ENCODE measurements at places on chromosomes 11 and 22. TPM values are rescaled to one million over a fixed set of nuclear protein-coding genes. Genes with fewer than 3 reads are reported as not detected.

SERHL2 gene
- total RNA-seq = 4.9 TPM

GPHA2 gene
- not detected for total RNA-seq

DNA sequence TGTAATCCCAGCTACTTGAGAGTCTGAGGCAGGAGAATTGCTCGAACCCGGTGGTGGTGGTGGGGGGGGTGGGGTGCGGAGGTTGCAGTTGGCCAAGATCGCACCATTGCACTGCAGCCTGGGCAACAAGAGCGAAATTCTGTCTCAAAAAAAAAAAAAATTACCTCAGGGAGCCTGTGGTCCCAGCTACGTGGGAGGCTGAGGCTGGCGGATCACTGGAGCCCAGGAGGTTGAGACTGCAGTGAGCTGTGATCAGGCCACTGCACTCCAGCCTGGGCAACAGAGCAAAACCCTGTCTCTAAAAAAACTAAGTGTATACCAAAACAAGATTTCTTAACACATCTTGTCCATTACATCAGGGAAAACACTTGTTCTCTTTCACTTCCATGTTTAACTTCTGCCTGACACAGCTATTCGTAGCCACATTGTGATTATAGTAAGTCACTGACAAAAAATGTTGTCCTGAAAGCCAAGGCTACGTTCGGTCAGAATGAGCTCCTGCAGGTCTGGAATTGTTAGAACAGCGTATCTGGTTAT, 1.4 kb downstream of the TMEM80 start:
- no peaks in the 10 kb centered on the region for H3K27me3 ChIP-seq
- H3K27ac ChIP-seq = peak overlapping the region; percentile 99
- no peak for DNase-seq
- H3K4me1 ChIP-seq = peaks cover 29% of the 10 kb centered on the region

MUC5B gene
- total RNA-seq = 51.1 TPM

DNA sequence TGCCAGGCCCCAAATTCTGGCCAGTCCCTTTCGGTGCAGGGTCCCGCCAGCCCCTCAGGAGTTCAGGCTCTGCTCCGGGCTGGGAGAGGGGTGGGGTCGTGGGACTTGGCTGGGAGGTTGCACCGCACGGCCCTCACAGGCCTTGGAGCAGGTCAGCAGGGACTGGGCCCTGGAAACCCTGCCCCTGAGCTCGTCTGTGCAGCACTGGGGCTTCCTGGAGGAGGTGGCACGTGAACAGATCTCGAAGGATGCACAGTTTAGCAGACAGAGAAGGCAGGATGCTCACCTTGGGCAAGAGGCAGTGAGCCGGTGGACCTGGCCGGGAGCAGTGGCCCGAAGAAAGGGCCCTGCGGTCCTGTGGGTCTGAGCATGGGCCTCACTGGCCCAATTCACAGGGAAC, 70.0 kb downstream of the WNT7B start:
- no peaks in the 10 kb centered on the region for H3K36me3 ChIP-seq
- H3K4me3 ChIP-seq = no peak overlapping the region
- peak; percentile 81 for DNase-seq
- no peak overlapping the region for H3K27ac ChIP-seq

- H3K36me3 ChIP-seq = no peaks in the 10 kb centered on the region
- no peak for DNase-seq
- no peaks in the 10 kb centered on the region for H3K4me1 ChIP-seq
- H3K27me3 ChIP-seq = no peaks in the 10 kb centered on the region
- no peak overlapping the region for H3K27ac ChIP-seq
Measured at GRCh38 chr11:11211888-11212287, 141.2 kb downstream of the CSNK2A3 start.

DNA sequence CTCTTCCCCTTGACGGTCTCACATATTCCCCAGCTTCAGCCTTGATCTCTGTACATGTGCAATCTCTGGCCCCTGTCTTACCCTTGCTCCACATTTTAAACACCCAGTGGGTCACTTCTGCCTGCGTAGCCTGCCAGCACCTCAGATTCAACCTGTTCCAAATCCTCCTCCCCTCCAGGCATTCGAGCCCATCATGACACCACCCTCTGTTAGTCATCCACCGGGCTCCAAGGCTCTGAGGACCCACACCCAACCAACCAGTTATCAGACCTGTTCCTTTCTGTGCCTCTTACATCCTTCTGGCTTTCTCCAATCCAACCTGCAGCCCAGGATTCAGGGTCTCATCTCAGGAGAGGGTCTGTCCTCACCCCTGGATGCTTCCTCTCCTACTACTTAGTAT, 119.8 kb upstream of the TBCEL start:
- no peaks in the 10 kb centered on the region for H3K36me3 ChIP-seq
- no peaks in the 10 kb centered on the region for H3K27me3 ChIP-seq
- no peak overlapping the region for H3K4me3 ChIP-seq
- no peak overlapping the region for H3K27ac ChIP-seq
- DNase-seq = no peak

TMEM151A gene
- 0.29 TPM for total RNA-seq

- peak overlapping the region; percentile 77 for H3K27ac ChIP-seq
- DNase-seq = peak; percentile 89
- H3K4me1 ChIP-seq = peaks cover 9% of the 10 kb centered on the region
Measured at GRCh38 chr11:116193321-116194131, 579.3 kb downstream of the BUD13 start.

- no peaks in the 10 kb centered on the region for H3K27me3 ChIP-seq
- H3K27ac ChIP-seq = no peak overlapping the region
Measured at GRCh38 chr11:83039566-83039965, 32.1 kb downstream of the RAB30 start.

DNA sequence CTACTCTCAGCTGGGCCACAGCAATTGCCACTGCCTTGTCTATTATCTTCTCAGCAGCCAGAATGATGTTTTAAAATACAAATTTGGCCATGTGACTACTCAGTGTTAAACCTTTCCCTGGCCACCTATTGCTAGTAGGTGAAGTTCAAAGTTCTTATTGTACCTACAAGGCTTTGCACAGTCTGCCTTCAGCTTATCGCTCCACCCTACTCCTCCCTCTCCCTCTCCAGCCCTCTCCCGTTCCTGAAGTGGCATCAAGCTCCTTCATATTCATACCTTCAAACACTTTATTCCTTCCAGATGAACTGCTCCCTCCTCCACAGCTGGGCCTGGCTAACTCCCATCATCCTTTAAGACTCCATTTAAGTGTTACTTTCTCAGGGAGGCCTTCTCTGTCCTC, 37.3 kb downstream of the OR10A6 start:
- peaks cover 13% of the 10 kb centered on the region for H3K4me1 ChIP-seq
- H3K27me3 ChIP-seq = no peaks in the 10 kb centered on the region
- H3K36me3 ChIP-seq = no peaks in the 10 kb centered on the region
- H3K4me3 ChIP-seq = no peak overlapping the region
- DNase-seq = no peak

SLC1A2 gene
- total RNA-seq = 1.9 TPM

DNA sequence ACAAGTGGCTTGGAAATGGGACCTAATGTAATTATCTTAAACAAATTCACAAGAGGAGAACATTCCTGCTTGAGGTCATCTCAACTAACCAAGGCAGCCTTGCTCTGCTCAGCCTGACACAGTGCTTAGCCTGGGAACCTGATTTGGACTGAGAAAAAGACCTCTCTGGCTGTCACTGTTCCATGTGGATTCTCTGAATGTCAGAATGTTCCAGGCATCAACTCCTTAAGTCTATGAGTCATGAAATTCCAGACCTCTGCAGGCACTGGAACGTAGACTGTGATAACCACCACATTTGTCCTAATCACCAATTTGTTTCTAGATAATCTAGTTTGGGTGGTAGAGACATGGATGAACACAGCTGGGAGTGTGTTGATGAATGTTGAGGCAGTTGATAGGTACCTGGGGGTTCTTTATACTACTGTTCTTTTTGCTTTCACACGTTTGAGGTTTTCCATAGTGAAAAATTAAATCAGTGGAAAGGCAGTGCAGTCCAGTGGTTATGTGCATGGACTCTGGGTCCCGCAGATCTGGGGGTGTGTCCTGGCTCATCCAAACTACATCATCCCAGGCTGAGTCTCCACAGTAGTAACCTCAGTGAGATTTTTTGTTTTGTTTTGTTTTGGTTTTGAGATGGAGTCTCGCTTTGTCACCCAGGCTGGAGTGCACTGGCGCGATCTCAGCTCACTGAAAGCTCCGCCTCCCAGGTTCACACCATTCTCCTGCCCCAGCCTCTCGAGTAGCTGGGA, 269.6 kb downstream of the MN1 start:
- H3K36me3 ChIP-seq = no peaks in the 10 kb centered on the region
- no peak for DNase-seq
- H3K4me3 ChIP-seq = no peak overlapping the region

PAMR1 gene
- total RNA-seq = not detected

DNA sequence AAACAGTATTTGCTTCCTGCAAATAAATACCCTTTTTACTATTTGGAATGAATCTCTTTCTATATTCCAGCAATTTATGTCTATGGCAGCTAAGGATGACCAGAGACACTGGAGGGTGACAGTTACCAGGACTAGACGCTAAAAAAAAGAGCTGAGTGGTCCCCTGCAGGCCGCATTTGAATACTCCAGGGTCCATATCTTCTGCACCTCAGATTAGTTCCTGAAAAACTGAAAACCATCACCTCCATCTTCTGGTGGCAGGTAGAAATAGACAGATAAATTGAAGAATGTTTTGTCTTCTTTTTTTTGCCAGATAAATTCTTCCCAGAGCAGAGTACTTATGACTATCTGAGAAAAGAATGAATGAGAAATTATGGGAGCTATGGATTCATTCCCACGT, 145.6 kb downstream of the CSNK2A3 start:
- no peaks in the 10 kb centered on the region for H3K27me3 ChIP-seq
- no peaks in the 10 kb centered on the region for H3K4me1 ChIP-seq
- DNase-seq = no peak
- no peaks in the 10 kb centered on the region for H3K36me3 ChIP-seq
- no peak overlapping the region for H3K27ac ChIP-seq
